ENCODE measurements at places on chromosomes 4 and X.

- peak; percentile 29 for DNase-seq
Measured at GRCh38 chr4:112361181-112361791, 64.1 kb downstream of the ALPK1 start.

GRCh38 chr4:107931775-107932321 is 499 bp downstream of the CYP2U1 start:
- peak; percentile 31 for DNase-seq

- no peak for DNase-seq
Measured at GRCh38 chr4:168797738-168798375, 212.2 kb downstream of the CBR4 start.

DNA sequence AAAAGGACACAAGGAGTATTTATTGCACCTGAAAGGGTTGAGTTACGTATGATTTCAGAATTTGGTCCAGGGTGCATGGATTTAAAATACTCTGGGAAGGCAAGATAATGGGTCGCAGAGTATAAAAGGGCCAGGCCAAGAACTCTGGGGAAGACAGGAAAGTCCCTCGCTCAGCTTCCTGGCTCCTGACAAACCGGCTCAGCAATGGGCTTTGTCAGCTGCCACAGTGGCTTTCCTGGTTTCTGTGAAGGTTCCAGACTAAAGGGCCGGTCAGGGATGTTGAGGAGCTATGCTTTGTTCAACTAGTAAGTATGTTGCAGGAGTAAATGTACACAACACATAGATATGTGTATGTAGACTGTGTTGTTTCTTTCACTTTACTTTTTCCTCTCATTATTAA is 154.4 kb upstream of the ETNPPL start:
- no peak for DNase-seq

DNA sequence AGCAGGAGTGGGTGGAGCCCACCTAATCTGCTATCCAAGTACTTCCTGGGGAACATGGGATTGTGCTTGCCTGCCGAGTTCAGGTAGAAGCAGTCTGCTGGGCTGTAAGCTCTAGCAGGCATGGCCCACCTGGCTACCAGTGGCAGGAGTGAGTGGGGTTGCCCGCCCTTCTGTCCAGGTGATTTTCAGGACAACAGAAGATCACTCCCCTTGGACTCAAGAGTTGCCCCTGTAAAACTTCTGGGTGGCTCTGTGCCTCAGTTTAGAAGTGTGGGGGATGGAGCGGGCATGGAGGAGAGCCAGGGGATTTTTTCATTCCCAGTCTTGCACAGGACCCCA is 43.5 kb downstream of the NDST3 start:
- DNase-seq: no peak

DNA sequence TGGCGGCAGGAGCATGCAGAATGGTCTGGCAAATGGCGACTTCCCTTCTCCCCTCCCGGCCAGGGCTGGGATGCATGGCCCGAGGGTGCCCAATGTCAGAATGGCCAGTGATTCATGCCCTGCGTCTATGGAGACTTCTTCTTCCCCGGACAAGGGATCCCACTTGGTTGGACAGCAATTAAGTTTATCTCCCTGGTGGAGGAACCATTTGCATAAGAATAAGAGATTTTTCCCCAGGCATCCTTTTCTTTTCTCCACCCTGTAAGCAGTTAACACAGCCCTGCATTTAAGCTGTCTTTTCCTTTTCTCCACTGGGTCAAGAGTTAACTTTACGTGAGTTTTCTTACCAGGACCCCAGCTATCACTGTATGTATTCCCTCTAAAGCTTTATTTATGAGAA is 856.6 kb downstream of the GLUD2 start:
- no peak for DNase-seq

DNA sequence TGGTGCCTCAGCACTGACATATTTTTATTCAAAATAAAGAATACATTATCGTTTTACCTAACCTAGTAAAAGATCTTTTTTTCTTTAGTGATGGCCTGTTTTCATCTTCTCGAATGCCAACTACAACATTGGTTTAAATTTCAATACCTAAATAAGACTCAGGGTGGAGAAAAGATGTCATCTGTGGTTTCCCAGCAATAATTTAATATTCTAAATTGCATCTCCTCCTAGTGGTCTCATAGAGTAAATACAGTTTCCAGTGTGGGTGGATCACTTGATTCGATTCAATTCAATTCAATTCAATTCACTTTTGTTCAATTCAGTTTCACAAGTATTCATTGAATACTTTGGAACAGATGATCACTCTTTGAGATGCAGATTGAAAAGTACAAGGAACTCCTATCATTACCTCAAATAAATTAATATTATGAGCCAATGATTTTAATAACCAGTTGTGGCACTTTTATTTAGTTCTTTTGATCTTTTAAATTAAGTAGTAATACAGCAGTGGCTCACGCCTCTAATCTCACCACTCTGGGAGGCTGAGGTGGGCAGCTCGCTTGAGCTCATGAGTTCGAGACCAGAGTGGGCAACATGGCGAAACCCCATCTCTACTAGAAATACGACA is 427.2 kb downstream of the FAT4 start:
- no peak for DNase-seq

GRCh38 chrX:120429776-120430540 is 39.1 kb downstream of the LAMP2 start:
- no peak for DNase-seq

GRCh38 chrX:41457613-41458192 is 10.6 kb downstream of the NYX start:
- DNase-seq: no peak

DNA sequence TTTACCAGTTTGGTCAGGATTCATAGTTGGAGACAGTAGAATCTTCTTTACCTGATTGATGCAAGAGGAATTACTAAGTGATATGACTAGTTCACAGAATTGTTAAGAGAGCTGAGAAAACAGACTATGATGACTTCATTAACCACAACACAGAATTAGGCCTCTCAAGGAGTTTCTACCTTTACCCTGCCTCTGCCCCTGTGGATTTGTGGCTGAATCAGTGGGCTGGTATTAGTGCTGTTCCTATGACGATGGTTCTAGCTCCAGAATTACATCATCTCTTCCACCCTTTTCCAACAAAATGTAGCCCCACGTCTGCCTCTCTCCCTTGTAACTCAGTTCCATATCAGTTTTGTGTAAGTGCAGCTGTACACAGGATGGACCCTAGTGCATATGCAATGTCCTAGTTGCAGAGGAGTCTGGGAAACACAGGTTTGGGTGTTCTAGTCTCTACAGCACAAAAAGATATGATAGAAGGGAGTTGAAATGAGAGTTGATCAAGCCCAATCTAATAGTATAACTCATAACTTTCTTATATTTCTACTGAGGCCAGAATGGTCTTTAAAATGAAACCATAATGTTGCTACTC is 99.3 kb downstream of the ANXA5 start:
- DNase-seq: no peak

- DNase-seq: no peak
Measured at GRCh38 chrX:11097933-11098332, 13.2 kb upstream of the HCCS start.

GRCh38 chr4:26746802-26747213 is 113.8 kb upstream of the STIM2 start:
- peak; percentile 29 for DNase-seq

GRCh38 chr4:99832321-99832720 is 15.7 kb downstream of the DAPP1 start:
- DNase-seq: no peak

DNA sequence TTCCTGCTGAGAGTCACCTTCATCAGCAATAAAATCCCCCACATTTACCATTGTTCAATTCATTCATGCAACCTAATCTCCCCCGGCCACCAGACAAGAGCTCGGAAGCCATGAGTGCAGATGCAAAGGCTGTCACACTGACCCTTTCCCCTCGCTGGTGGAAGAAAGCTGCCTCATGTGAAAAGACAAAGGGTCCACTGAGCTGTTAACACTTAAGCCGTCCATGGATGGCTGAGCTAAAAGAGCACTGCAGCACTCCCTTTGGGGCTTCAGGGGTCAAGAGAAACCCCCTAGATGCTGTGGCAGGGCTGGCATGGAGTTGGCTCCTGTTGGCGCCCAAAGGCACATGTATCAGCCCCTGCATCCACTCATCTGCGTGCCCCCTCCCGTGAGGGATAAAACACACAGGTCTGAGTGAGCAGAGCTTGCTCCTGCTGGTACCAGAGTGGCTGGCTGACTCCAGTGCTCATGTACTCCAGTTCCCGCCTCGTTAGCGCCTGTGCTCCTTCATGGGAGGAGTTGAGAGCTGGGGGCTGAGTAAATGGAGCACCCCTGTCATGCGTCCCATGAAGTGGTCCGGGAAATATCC is 216.5 kb downstream of the PDHA2 start:
- DNase-seq: no peak

GRCh38 chr4:86556791-86557415 is 37.2 kb upstream of the PTPN13 start:
- no peak for DNase-seq

- DNase-seq: no peak
Measured at GRCh38 chr4:40843696-40844095, 93.9 kb downstream of the NSUN7 start.

DNA sequence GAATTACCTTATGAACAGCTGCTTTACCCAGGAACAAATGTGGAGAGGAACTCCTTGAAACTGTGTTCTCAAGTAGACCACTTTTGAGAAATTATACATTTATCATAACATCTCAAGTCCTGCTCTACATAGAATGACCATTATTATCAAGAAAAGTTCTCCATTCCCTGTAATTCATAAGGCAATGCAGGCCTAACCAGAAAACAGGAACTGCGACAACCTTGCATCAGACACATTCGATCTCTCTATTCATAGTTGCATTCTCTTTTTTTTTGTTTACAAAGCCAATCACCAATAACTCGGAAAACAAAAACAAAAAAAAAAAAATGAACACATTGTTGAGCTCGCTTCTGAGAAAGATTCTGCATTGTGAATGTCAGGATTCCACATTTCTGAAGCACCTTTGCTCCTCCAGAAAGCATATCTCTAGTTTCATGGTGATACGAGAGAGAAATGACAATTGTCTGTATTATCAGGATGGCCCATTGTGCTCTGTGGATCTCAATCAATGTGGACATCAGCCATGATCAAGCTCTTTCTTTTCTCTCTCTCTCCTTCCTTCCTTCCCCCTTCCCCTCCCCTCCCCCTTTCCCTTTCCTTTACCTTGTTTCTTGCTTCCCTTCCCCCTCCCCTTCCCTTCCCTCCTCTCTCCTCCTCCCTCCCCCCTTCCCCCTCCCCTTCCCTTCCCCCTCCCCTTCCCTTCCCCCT is 32.4 kb upstream of the CD99 start:
- DNase-seq: no peak

- DNase-seq: no peak
Measured at GRCh38 chr4:25969374-25970155, 55.5 kb downstream of the SMIM20 start.

DNA sequence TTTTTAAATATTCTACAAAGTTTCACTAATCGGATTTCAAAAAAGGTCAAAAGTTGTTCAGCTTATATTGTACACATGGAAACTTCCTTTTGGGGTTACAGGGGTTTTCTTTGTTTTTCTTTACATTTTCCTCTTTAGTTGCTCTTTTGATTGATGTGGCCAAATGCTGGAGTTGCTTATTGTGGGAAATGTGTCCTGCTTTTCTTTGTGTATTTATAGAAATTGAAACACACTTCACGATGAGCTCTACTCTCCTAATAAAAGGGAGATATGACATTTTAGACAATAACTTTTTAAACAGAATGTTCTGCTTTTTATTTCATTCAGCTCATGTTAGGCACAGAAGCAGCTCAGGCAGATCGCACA is 50.7 kb upstream of the SPRY1 start:
- DNase-seq: no peak

DNA sequence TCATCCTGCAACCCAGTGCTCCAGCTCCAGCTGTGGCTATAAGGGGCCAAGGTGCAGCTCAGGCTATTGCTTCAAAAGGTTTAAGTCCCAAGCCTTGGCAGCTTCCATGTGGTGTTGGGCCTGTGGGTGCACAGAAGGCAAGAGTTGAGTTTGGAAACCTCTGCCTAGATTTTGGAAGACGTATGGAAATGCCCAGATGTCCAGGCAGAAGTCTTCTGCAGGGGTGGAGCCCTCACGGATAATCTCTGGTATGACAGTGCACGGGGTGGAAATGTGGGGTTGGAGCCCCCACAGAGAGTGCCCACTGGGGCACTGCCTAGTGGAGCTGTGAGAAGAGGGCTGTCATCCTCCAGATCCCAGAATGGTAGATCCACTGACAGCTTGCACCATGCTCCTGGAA is 44.5 kb downstream of the CYTL1 start:
- no peak for DNase-seq

- no peak for DNase-seq
Measured at GRCh38 chrX:75748431-75748830, 36.6 kb downstream of the MAGEE2 start.

DNA sequence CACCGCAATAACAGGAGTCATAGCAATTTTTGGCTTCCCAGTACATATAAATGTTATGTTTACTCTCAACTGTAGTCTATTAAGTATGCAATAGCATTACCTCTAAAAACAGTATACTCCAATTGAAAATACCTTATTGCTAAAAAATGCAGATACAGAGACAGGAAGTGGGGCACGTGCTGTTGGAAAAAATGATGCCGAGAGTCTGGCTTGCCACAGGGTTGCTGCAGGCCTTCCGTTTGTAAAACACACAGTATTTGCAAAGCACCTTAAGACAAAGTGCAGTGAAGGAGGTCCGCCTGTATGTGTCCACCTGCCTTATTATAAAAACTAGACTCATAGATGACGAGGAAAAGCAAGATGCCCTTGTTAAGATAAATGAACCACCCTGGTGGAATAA is 23.5 kb downstream of the CD99 start:
- peak; percentile 50 for DNase-seq

GRCh38 chrX:107102980-107103379 is 15.6 kb downstream of the RBM41 start:
- DNase-seq: no peak

- no peak for DNase-seq
Measured at GRCh38 chr4:3766036-3766784, at the start of gene ADRA2C. Gene ADRA2C (plus strand): TSS chr4:3766385. CDS start chr4:3766607, 222 bp downstream.

GRCh38 chrX:9682456-9682855 is 83.2 kb downstream of the GPR143 start:
- DNase-seq: no peak

- no peak for DNase-seq
Measured at GRCh38 chrX:20500949-20501348, 234.2 kb upstream of the RPS6KA3 start.

DNA sequence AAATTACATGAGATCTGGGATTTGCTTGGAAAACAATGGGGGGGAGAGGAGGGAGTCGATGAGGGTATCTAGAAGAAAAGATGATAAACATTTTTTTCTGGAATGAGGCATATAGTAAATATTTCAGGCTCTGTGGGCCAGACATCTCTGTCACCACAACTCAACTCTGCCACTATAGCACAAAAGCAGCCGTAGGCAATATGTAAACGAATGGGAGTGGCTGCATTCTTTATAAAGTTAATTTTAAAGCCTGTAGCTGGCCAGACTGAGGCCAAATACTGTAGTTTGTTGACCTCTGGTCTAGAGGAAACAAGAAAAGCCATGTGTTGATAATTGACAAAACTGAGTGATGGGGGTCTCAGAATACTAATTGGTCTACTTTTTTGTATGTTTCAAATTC is 14.1 kb upstream of the TCEANC start:
- no peak for DNase-seq

- no peak for DNase-seq
Measured at GRCh38 chr4:114606245-114606644, 7.6 kb downstream of the UGT8 start.

GRCh38 chr4:39631700-39632079 is 7.0 kb downstream of the SMIM14 start:
- no peak for DNase-seq

All from activated naive CD8-positive, alpha-beta T cell treated with anti-CD3 and anti-CD28 coated beads, Interleukin-2, amount 50 U/mL, for 24 hours (primary cell).